ENCODE measurements at places on chromosomes 4 and X.
A peak's percentile ranks its signal among the peaks of the same experiment; 100 is the strongest.

GRCh38 chr4:183563874-183564273, 59.0 kb downstream of the ING2 start:
- no peak for DNase-seq

- DNase-seq, result no peak
Observed at GRCh38 chr4:20119141-20119540, 132.6 kb upstream of the SLIT2 start.

DNA sequence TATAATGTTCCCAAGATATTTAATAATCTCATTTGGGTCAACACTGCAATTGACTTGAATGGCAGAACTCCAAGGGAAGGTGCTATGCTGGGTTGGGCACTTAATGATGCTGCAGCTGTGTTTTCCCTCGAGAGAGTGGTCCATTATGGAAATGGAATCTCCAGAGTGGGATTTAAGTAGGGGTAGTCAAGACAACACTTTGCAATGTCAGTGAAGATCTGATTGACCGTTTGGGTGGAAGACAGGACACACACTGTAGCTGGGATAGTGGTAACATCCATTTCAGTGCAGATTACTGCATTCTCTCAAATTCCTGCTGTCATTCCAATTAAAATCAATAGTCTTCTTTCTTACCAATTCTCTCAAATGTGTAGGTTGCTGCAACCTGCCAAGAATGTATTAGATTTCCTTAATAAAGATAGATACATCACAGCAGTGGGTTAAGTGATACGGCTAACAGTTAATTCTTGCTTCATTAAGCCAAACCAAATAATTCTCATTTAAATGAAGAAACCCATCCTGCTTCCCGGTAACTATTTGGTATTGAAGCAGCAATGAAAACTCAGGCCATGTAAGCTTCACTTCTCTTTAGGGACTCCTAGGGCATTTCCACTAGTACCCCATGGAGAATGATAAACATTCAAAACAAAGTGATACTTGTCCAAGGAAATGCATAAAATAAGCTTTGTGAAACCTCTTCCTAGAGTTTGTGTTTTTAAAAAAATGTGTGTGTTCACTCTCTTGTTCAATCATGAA, 40.5 kb upstream of the RASGEF1B start:
- DNase-seq, result no peak

GRCh38 chr4:86400216-86400615, 40.4 kb upstream of the MAPK10 start:
- no peak for DNase-seq

GRCh38 chrX:136933611-136934145, 53.2 kb upstream of the RBMX start:
- DNase-seq, result no peak

DNA sequence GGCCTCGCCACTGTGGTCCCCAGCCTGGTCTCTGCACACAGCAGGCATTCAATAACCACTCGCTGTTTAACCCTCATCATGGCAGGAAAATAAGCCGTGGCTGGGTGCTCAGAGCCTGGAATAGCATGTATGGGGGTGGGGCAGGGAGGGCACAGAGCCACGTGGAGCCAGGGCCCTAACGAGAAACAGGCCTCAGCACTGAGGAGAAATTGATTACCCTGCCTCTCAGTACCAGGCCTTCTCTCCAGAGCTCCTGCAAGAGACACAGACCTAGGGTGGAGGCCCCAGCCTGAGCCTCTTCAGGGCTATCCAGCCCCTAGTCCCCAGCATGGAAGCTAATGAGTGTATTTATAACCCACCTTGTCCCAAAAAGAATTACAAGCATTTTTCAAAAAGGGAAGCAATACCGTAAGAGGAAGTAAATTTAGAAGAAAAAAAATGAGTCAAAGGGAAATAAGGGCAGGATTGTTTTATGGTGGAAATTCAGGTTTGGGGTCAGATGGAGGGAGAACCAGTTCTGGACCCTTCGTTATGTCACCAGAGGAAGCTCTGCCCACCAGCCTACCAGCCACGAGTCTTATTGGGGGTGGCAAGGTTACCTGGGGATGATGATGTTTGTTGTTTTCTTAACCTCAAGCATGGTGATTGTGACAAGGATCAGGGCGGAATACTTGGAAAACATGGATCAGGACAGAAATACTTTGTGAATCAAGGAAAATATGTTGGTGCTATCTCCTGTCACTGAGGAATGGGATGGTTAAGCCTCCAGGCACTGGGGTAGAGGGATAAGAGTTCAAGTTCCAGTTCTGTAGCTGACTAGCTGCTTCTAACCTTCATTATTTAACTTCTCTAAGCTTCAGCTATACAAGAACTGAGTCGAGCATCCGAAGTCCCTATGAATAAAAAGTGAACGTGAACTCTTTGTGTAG, 101.9 kb upstream of the RBPJ start:
- no peak for DNase-seq

DNA sequence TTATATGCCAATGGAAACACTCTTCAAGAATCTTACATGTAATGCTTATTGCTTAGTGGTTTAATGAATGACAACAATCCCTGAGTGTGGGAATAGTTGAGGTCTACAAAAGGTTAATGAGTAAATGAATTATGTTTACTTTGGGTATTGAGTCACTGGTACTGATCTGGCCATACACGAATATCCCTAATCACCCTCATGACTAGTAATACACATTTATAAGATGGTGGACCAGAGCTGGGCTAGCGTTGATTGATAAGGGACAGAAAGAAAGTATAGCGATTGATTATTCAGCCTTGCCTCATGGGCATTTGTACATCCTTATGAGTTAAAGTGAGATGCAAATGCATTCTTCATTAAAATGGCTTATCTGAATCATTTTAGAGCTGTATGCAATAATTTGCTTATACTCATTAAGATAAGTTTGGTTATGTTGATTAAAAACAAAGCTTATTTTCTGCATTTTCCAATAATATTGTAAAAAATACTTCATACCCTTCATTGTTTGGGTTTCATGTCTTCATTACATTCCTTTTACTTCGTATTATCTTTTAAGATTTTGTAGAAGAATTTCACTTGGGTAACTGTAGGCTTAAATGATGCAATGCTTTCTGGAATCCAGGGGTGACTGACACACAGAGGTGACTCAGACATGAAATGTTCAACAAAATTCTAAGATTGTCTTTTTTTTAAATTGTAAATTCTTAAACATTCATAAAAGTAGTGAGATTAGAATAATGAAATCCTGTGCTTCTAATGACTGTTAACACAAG, 47.4 kb downstream of the FGF2 start:
- no peak for DNase-seq

GRCh38 chr4:76280488-76281441, 25.8 kb upstream of the STBD1 start:
- DNase-seq, result no peak

DNA sequence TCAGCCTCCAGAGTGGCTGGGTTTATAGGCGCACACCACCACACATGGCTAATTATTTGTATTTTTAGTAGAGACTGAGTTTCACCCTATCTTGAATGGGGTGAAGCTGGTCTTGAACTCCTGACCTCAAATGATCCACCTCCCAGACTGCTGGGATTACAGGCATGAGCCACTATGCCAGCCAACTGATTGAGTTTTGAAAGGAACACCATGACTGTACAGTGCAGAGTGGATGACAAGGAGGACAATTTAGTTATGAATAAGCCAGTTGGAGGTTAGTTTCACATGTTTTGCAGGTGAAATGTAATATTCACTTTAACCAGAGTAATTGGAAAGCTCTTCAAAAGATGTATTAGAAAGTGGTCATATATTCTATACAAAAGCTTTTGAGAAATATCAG, 60.8 kb downstream of the PCDH18 start:
- no peak for DNase-seq

- no peak for DNase-seq
Observed at GRCh38 chrX:19811807-19812604, 75.4 kb downstream of the SH3KBP1 start.

GRCh38 chr4:42488114-42488513, 90.8 kb downstream of the SHISA3 start:
- DNase-seq, result no peak

GRCh38 chr4:113587640-113588275, 173.8 kb downstream of the CAMK2D start:
- no peak for DNase-seq

DNA sequence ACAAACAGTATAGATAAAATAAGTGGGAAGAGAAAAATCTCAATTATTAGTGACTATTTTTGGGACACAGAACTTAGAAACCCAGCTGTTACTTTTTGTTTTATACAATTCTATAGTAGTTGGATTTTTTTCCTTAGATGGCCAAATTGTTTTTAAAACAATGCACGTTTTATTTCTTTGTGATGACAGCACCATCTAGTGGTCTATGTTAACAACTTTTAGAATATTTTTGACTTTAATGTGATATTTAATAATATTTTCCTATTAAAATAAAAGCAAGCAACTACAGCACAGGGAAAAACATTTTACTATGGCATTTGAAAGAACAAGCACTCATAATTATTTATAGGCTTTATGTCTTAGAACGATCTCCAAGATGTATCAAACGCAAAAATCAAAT, 5.6 kb upstream of the SMIM31 start:
- peak; percentile 1 for DNase-seq

DNA sequence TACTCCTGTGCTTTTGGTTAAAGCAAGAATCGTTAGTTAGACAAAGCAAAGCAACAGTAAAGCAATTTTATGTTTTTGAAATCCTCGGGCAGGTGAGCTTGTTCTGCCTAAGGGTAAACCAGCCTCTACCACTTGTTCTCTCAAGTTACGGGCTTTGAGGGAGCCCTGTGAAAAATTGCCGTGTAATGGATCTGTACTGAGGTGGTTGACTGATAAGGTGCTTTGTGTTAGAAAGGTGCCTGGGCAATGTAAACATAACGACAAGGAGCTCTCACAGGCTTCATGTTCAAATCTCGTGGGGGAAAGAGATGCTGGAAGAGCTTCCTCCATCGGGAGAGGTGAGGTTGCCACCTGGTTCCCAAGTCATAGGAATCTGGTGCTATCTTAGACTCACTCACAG, 111.8 kb downstream of the TRAPPC11 start:
- DNase-seq, result no peak

DNA sequence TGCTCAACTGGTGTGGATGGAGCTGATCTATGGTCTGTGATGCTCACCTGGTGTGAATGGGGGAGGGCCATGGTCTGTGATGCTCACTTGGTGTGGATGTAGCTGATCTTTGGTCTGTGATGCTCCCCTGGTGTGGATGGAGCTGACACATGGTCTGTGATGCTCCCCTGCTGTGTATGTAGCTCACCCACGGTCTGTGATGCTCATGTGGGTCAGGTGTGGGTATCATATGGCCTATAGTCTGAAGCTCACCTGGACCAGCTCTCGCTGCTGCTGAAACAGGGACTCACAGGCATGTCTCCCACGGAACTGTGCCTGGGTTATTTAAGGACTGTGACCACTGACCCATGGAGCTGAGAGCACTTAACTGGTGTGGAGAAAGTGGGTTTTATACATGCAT, 109.7 kb downstream of the CRLF2 start:
- no peak for DNase-seq

- DNase-seq, result no peak
Observed at GRCh38 chr4:185997296-185997695, 71.7 kb upstream of the TLR3 start.

DNA sequence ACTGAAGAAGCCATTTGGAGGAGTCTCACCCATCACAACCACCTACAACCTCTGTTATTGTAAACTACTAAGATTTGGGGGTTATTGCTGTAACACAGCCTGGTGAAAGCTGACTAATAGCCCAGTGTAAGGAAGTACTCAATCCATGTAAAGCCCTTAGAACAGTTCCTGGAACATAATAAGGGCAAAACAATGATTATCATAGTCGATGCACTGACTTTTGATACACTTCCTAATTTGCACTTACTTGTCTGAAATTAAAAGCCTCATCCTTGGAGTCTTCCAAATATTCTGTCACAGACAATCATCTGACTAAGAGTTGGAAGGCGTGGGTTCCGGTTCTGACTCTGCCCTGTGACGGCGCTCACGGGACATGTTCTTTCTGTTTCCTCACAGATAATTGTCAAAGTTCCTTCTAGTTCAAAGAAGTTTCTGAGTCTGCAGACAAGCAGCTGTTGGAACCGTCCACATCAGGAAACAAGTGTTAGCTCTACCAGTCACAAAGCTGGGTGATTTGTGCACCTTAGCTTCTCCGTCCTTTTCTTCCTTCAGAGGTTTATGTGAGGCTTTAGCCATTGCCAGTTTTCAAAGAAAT, 33.4 kb upstream of the RASGEF1B start:
- DNase-seq, result peak; percentile 70

- DNase-seq, result no peak
Observed at GRCh38 chr4:89939994-89940393, 45.3 kb downstream of the MMRN1 start.

DNA sequence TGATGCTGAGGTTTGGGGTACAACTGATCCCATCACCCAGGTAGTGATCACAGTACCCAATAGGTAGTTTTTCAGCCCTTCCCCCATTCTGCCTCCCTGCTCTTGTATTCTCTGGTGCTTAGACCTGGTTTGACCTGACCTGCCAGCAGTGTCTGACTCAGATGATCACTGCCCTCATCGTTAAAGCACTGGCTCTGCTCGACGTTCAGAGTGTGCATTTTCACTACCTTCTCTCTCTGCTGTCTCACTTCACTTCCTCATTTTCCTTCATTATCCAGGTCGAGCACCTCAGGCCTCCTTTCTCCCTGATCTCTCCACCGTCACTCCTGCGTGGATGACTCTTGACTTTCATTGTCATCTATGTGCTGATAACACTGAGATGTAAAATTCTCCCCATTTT, 83.6 kb downstream of the PARM1 start:
- DNase-seq, result no peak

GRCh38 chrX:101117701-101118100, 19.7 kb downstream of the CENPI start:
- no peak for DNase-seq

- DNase-seq, result no peak
Observed at GRCh38 chr4:82919386-82919785, 18.9 kb downstream of the THAP9 start.

DNA sequence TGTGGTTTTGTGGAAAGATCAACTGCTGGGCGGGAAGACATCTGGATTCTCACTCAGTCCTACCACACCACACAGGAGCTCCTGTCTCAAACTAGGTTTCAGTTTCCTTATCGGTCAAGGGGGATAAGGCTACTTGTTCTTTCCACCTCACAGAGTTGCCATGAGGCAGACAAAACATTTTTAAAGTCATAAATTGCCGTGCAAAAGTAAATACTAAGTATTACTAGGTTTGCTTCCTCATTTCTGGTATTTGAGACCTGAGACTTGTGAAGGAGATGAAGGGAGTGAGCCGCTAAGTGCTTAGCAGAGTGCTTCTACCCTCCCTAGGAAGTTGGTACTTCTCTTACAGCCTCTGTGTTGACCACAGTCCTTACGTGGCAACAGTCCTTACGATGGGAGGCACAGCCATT, 1.5 kb downstream of the LAP3 start:
- no peak for DNase-seq

DNA sequence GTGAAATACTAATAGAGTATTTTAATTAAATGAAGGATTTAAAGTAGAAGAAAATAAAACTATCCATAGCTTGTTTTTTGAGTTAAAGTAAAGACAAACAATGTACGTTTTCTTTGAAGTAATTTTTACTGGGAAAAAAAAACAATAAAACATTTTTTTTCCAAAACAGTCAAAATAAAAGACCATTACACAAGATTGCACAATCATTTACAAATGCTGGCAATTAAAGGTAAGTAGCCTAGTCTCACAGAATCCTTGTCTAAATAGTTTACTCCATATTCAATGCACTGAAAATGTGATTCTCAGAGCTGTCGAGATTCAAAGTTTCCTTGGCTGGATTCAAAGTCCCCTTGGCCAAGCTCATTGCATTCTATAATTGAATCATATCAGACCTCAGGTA, 21.2 kb downstream of the C4orf54 start:
- no peak for DNase-seq

- no peak for DNase-seq
Observed at GRCh38 chr4:173522160-173522950, 7.7 kb downstream of the HAND2 start.

All from stimulated activated naive CD4-positive, alpha-beta T cell (primary cell).